ENCODE measurements at places on chromosomes 2 and 18.

DNA sequence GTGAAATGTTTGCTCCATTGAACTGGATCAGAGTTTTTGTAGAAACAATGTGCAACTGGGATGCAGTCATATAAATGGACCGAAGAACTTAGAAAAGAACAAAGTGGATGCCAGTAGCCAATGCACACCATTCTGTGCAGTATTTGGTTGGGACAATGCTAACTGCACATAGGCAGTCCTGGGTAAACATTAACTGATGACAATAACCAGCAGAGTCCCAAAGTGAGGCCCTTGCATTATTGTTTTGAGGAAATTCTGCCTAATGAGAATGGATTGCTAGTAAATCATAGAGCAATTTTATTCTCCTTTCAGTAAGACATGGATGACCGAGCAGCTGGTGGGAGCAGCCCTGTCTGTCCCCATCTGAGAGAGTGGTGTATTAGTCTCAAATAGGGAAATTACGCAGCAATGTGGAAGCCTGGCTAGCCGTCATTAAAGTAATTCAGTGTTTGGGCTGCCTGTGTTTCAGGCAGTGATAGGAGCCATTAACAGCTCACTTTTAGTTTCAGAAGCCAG lies 94.9 kb downstream of the KCTD1 start:
- no peak for DNase-seq

GRCh38 chr2:58731488-58731869 lies 490.4 kb upstream of the FANCL start:
- DNase-seq: no peak

- no peak for DNase-seq
These were observed 1.3 kb upstream of the FAP start for GRCh38 chr2:162244541-162245031.

GRCh38 chr18:23274638-23275482 lies 139.6 kb downstream of the CABLES1 start:
- DNase-seq: no peak

DNA sequence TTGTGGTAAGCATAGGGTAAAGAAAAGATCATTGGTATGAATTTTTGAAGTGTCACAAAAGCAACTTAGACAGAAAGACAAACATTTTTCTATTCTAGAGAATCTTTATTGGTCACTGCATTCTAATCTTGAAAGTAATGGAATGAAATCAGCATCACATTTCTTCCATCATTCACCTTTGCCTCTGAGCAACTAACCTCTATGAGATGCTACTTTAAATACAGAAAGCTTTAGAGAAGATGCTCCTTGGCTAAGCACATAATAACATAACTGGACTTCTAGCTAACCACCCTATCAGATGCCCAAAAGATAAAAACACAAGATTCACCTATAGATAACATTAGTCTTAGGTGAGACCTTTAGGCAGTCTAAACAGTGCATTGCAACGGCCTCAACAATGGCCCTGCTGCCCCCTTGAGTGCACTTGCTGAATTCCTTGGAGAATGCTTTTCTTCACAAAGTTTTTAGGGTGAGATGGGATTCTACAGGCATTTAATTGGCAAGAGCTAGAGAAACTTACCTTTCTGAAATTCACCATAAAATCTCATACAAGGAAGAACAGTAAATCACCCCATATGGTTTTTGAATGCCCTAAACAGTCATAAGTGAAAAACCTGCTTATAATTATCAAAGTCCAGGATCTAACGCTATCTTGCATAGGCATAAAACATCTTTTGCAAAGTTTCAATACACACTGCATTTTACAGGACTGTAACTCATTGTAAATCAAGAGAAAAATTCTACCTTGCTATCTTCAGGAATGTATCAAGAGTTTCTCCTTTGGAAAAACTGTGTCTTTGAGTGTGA lies 791.3 kb upstream of the CHAC2 start:
- DNase-seq: no peak

- no peak for DNase-seq
These were observed 25.1 kb upstream of the PRLH start for GRCh38 chr2:237541243-237541642.

- DNase-seq: no peak
These were observed 44.2 kb upstream of the DSC1 start for GRCh38 chr18:31206787-31207381.

DNA sequence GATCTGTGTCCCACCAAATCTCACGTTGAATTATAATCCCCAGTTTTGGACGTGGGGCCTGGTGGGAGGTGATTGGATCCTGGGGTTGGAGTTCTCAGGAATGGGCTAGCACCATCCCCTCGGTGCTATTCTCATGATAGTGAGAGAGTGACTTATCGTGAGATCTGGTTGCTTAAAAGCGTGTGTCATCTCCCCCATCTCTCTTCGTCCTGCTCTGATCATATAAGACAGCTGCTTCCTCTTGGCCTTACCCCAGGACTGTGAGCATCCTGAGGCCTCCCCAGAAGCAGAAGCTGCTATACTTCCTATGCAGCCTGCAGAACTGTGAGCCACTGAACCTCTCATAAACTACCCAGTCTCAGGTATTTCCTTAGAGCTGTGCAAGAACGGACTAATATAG lies 163.7 kb upstream of the NDUFV2 start:
- DNase-seq: no peak

DNA sequence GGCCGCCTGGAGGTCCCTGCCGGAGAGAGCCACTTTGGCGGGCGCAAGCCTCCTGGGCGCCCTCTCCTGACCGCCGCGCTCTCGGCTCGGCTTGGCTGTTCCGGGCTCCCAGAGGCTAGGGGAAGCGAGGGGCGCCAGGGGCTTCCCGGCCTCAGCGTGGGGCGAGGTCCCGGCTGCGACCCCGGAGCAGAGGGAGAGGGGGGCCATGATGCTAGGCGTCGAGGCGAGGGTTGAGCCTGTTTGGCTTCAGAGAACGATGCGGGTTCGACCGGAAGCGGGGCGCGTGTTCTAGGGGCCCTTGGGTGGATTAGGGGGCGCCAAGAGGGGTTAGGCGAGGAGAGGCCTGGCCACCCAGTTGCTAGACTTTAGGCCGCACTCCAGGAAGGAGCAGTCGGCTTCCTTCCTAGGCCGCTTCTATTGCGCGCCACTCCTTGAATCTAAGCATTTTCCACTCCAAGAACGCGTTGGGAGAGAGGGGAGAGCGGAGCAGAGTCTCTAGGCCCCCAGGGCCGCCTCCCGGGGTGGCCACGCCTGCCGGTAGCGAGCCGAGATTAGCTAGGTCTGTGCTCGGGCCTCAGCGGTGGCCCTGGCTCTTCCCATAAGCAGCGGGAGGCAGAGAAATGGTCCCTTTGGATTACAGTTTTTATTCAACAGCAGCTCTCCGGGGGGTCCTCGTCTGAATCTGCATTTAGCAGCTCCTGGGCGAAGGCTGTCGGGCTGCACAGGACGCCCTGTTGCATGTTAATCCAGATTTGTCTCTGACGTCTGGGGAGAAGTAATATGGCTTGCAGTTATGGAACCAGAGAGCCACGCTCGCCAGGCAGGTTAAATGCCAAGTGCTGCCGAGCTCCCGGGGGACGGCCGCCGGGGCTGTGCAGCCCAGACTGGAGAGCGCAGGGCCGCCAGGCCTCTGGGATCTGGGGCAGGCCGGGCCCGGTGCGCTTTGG lies 11.3 kb downstream of the MEIS1 start:
- DNase-seq: peak; percentile 62

DNA sequence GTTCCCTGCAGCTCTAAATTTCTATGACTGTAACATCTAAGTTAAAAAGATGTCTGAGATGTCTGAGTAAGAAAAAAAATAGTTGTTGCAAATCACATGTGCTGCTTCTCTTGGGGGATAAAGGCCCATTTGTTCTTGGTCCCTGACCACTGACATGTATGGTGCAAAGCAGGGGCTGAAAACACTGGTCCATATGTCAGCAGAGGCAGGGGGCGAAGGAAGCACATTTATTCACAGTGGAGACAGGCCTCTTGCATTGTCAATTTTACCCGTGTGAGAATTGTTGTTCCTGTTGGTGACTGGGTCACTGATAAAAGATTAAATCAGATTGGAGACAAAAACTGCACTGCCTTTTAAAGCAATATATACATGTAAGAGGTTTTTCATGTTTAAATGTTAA lies 38.8 kb downstream of the PRKCE start:
- no peak for DNase-seq

- no peak for DNase-seq
These were observed 22.3 kb downstream of the ZCCHC2 start for GRCh38 chr18:62545098-62545497.

DNA sequence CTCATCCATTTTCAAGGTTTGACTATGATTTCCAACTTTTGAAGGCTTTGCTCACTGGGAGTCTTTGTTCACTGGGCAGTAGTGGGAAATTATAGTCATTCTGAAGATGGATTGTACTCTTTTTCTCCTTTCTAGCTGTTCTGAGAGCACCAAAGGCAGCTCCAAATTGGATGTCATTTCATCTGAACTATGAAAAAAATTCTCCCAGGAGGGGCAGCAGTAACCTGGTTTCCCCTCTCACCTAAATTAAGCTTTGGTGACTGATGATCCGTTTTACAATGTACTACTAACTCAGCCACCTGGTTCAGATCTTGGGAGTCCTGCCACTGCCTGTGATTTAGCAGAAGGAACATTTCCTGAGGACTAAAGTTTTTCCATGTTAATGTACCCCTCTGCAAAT lies 17.6 kb downstream of the ARHGEF33 start:
- no peak for DNase-seq

GRCh38 chr18:5515011-5515784 lies 28.6 kb downstream of the EPB41L3 start:
- DNase-seq: no peak

- DNase-seq: no peak
These were observed 296.3 kb upstream of the KCNJ3 start for GRCh38 chr2:154402213-154402612.

DNA sequence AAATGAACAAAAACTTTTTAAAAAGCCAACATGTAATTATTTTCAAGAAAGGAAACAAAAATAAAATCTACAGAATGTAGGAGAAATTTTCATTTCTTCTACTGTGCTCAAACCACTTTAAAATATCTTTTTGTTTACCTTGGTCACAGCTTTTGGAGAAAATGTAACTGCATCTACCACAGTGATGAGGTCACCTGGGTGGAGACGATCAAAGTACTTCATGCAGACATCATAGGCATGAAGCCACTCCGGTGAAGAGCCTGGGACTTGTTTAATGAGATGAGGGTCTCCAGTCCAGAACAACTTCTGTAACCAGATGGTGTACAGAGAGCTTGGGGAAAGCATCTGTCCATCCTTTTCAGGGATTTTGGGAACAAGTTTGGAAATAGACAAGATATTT lies 285.8 kb downstream of the NBAS start:
- DNase-seq: no peak

DNA sequence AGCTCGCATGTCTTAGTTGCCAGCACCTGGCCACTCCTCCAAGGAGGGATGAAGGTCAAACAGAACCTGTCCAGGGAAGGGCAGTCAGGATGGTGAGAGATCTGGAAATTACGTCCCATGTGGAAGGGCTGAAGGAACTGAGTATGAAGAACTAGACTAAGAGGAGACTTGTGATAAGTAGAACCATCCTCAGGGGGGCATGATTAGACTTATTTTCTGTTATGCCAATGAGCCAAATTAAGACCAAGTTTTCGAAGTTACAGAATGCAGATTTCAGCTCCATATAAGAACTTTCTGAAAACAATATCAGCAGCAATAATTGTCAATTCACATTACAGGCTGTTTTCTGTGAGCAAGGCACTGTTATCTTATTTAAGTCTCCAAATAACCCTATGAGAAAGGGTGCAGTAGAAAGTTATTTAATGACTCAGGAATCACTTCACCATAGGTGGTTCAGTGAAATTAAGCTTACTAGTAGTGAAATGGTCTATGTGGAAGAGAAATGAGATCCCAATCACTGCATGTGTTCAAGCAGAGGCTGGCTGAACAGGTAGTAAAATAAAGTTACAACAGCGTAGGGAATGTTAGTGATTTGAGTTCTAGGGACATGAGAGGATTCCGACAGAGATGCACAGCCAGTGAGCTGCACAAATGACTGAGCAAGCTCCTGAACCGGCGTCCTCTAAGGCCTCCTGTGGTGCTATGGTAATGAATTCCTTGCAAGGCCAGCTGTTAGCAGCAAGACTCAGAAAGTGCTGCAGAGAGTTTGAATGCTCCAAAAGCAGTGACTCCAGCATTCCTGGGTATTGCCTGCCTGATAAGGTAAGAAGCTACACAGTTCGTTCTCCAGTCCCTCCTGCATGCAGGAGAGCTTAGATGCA lies 4.5 kb upstream of the DYM start:
- DNase-seq: no peak

DNA sequence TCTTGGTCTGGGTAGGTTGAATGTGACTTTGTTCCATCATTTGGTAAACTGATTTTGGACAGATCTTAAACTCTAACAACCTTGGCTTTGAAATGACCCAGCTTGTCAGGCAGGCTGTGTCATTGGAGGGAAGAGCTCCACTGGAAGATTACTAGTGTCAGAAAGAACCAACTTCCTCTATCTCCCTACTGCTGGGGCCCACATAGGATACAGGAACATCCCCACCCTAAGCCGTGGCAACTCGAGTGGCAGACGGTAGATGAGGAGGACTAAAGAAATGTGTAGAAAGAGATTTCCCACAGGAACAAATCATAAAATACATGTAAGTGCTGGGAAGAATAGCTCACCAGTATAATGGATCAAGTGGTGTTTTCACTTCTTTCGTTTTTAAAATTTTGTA lies 4.3 kb upstream of the G6PC2 start:
- no peak for DNase-seq

DNA sequence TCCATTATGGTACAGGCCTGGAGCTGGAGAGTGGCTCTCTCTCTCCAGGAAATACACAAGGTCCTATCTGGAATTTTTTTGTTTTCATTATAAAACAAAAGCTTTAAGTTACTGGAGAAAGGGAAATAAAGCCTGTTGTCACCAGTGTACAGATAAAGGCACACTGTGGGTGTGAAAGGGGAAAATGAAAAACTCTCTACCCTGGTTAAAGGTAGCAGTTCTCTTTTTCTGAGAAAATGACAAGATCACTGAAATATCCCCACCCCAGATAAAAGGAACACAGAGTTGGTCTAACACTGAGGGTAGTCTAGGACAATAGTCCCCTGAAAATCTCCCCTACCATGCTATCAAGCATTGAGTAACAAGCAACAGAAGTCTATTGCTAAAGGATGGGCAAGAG lies 438.7 kb downstream of the MBD2 start:
- no peak for DNase-seq

DNA sequence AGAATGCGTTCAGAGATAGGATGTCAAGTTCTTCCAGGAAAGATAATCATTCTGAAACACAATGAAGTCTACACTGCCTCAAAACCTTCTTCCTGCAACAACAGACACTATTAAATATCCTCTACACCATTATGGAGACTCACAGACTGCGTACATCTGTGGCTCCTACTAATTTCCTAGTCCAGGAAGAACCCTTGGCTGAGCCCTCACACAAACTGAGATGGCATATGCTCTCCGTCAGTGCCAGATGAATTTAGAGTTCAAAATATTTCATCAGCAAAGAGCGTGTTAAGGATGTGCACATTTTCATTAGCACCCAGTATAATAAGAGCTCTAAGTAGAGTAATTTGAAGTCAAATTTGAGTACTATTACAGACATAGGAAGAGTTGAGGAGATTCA lies 117.2 kb downstream of the TCF4 start:
- no peak for DNase-seq

DNA sequence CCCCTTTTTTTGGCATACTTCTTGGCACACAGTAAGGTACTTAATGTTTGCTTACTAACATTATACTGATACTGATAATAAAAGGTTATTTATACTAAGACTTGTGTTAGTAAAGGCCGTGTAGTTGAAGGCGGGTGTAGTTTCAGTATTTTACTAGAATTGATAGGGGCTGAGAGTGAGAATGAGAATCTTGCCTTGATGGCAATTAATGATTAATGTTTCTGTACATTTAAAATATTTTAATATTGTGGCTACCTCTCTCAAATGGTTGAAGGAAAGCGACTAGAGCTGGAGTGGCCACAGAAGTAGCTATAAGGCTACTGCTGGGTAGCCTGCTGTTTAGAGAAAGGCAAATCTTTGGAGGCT lies 29.3 kb downstream of the PELI1 start:
- DNase-seq: no peak

All from ovary (tissue), 10 donors.